Stimulated activated CD4-positive, alpha-beta T cell treated with anti-CD3 and anti-CD28 coated beads, Interleukin-12 subunit alpha, Interleukin-12 subunit beta, amount 100 ng/mL, for 48 hours (primary cell): ENCODE measurements at places on chromosomes 7 and 10.
A peak's percentile ranks its signal among the peaks of the same experiment; 100 is the strongest.

GRCh38 chr7:79414910-79415309 lies 38.6 kb downstream of the MAGI2 start:
- DNase-seq, result no peak

DNA sequence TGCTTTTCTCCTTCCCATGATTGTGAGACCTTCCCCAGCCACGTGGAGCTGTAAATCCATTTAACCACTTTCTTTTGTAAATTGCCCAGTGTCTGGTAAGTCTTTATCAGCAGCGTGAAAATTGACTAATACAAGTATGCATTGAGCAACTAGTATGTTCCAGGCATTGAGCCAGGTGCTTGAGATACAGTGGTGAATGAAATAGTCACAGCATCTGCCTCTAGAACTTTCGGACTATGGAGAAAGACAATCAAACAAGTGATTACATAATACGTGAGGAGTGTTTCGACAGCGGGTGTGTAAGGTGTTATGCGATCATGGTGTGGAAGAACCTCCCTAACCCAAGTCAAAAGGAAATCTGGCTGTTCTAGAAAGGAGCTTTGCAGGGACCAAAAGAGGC lies 21.6 kb upstream of the NUP205 start:
- DNase-seq, result no peak

GRCh38 chr7:141704112-141704511 lies 2.1 kb upstream of the DENND11 start:
- DNase-seq, result no peak

DNA sequence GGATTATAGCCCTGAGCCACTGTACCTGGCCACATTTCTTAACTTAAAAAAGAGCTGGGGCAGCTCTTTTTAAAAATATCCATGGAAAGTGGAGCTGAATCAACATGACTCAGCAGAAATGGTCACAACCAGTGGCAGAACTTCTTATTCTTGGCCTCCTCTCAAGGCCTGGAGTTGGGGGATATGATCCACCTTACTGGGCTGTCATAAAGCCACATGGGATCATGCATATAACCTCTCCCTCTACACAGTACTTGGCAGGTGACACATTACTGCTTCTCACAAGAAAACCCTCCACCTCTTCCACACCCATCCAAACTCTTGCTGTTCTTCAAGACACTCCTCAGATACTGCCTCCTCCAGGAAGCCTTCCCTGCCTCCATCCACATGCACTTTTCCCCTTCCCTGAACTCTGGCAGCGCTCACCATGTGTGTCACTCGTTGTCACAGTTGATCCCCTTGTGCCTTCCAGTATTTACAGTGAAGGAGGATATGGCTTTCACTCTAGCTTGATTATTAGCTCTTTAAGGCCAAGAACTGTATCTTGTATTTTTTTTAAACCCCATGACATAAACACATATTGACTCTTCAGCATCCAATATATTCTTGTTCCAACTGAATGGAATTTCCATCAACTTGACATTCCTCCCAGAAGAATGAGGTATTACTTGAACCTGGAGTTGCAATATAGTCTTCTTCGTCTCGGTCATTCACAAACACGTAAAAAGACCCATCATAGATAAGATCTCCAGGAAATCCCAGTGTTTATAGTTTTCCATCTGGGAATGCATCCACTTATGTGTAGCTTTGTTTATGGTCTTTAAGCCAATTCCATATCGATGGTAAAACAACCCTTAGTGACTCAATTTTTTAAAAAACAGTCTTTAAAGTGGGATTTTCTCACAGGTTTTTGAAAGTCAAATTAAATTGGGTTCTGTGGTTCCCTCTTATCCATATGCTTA lies 85.5 kb downstream of the TBXAS1 start:
- DNase-seq, result no peak

- no peak for DNase-seq
Measured at GRCh38 chr10:44356139-44357022, 28.5 kb downstream of the CXCL12 start.

- DNase-seq, result no peak
Measured at GRCh38 chr10:119350502-119351097, 143.2 kb downstream of the GRK5 start.

GRCh38 chr7:50560865-50561351 lies 4.3 kb downstream of the DDC start:
- no peak for DNase-seq

- no peak for DNase-seq
Measured at GRCh38 chr10:128258421-128258976, 132.3 kb upstream of the MKI67 start.

DNA sequence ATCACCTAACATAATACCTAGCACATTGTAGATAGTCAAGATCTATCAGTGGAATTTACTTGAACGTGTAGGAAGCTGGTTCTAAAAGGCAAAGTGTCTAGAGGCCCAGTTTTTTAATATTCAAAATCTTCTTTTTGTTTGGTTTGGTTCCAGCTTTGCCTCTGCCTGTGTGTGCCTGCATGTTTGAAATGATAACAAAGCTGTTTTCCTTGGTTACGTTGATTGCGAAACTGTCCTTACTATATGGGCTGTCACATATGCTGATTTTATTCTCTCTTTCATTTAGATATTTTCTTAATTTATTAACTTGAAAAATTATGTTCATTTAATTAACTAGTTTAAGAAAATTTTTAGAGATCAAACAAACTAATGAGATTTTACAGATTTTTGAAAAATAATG lies 237.3 kb downstream of the SEMA3A start:
- DNase-seq, result no peak

GRCh38 chr7:98211676-98212531 lies 665 bp downstream of the BHLHA15 start:
- DNase-seq, result no peak

DNA sequence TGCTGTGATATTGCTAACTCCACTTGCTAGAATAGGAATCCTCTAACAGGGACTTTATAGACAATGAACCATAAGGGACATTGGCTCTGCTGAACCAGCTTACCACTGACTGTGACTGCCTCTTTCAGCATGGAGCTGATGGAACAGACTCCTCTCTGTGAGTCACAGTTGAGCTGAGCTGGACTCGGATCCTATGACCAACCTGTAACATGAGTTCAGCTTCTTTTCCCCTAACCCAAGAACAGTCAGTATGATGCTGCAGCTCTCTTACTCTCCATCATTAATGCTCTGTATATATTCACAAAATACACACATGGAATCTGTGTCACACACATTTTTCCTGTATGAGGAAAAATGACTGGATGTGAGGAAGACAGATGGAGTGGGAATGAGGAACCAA lies 177.9 kb upstream of the BET1 start:
- DNase-seq, result no peak

DNA sequence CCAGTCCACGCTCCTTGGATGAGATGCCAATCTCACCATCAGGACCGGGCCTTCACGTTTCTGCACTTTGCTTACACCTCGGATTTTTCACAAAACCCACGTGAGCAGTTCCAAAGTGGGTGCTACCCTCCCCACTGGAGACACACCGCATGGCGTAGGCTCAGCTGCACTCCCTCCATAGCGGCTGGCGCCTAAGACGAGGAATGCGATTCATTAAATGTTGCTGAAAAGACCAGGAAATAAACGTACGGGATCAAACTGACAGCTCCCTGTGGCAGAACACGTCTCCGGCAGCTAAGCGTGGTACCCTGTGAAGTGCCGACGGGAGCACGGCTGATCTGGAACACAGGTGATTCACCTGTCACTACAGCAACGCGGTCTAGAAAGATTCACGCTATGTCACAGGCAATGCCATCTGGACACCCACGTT lies 209.0 kb downstream of the DIP2C start:
- DNase-seq, result no peak

DNA sequence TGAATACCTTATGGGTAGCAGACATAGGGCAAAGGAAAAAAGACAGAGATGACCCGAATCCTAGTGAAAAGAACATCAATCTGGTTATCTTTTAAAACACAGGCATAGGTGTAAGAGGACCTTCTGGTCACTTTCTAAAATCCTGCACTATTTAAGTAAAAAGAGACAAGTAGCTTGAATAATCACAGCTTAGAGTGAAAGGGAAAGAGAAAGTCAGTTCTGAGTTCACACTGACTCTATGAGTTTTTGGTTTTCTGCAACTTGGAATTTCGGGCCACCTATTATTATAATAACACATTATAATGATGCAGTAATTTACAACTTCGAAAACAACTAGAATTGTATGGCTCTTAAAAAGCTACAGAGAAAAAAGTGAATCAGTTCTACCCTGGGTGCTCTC lies 247.8 kb downstream of the DOCK4 start:
- DNase-seq, result no peak

- no peak for DNase-seq
Measured at GRCh38 chr10:62011558-62011957, 110.1 kb downstream of the ARID5B start.

DNA sequence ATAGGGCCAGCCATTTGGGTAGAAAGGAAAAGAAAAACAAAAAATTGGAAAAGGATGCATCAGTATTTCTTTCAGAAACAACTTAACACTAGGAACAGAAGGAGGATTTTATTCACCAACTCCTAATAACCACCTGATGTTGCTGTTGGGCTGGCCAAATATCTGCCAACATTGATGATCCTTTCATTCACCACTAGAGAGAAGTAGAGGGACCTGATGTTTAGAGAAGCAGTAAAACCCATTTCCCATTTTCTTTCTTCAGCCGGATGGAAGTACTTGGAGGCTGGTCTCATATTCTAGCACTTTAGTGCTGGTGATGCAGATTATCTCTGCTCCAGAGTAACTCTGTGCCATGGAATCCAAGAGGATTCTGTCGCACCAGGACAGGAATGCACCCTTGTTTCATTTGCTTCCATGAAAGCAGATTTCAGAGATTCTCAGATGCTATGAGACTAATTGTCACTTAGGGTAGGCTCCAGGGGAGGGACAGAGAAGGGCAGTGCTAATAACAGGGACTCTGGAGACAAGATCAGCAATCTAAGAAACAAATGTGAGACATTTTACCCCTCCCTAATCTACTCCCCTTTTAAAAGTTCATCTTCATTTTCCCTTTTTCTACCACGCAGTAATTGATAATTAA lies 3.1 kb downstream of the KLLN start:
- DNase-seq, result no peak

- DNase-seq, result peak; percentile 54
Measured at GRCh38 chr10:67612577-67613537, 83.1 kb downstream of the CTNNA3 start.

- DNase-seq, result no peak
Measured at GRCh38 chr7:140316165-140316661, 82.1 kb downstream of the SLC37A3 start.

GRCh38 chr10:3902809-3903410 lies 117.9 kb upstream of the KLF6 start:
- DNase-seq, result no peak

DNA sequence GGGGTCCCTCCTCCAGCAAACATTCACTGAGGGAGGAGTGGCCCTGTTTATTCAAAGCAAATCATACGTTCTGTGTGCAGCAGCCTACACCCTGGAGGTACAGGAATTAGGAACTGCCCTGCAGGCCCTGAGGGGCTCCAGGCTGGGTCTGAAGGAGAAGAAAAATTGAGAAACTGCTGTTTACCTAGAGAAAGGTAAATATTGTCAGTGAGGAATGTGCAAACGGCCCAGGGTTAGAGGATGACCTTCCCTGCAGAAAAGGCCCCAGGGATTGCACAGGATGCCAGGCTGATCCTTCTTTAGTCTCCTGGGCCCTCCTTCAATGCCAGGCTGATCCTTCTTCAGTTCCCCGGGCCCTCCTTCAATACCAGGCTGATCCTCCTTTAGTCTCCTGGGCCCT lies 5.7 kb downstream of the CALML5 start:
- DNase-seq, result no peak

GRCh38 chr10:132385389-132385667 lies 11.7 kb upstream of the PWWP2B start:
- DNase-seq, result no peak

- DNase-seq, result no peak
Measured at GRCh38 chr7:37399876-37400421, 48.7 kb downstream of the ELMO1 start.

- DNase-seq, result peak; percentile 42
Measured at GRCh38 chr10:24209946-24210491, 1.1 kb downstream of the KIAA1217 start.

DNA sequence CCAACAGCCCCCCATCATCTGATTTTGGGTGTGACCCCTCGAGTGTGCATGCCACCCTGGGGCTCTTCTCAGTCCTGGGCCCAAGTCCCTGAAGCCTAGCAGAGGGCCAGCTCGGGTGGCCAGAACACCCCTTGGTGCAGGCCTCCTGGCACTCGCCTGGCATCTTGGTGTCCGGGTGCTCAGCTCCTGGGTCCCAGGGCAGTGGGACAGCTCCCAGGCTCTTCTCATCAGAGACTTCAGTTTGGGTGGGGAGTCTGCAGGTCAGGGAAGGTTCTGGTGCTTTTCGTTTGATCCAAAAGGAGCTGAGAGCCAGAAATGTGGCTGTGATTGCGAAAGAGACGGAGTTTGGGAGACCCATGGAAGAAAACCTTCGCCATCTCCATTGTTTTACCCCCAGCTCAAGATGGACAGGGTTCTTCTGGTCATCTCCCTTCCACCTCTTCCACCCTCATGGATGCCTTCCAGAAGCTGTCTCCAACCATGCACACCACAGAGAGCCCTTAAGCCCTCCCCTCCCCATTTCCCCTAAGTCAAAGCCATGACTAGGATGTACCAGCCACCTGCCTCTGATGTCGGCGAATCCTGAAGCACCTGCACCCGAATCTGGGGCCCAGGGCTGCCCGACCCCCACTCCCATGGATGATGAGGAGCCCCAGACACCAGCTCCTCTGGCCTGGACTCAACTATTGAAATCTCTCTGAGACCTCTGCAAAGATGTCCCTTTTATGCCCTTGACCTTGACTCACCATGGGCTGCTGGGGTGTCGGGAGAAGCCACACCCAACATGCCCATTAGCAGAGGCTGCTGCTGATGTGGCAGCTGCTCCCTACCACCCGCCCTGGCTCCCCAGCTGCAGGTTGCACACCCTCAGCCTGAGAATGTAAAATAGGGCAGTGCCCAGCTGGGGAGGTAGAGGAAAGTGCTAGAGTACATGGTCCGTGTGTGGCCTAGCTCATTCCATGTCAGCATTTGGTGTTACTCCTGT lies 55.3 kb downstream of the ADCYAP1R1 start:
- DNase-seq, result no peak

- no peak for DNase-seq
Measured at GRCh38 chr10:49362596-49363260, 33.2 kb downstream of the DRGX start.

GRCh38 chr10:6581778-6582228 lies 1.7 kb upstream of the PRKCQ start:
- no peak for DNase-seq

DNA sequence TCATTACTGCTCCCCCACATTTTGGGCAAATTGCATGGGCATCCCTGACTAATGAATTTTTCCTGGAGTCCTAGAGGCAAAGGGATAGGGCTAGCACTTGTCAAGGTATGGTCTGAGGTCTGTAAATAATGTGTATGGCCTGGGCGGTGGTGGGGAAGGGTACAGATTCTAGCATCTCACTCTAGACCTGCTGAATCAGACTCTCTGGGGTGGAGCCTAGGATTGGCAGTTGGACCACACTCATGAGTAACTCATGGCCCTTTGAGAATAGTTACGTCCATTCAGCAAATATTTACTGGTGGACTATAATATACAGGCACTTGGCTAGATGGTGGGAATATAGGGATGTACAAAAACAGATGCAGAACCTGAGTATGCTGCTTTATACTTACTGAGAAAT lies 118.0 kb downstream of the CELF2 start:
- DNase-seq, result no peak
